ENCODE measurements at places on chromosomes 2 and 18.

GRCh38 chr2:164145093-164145987 lies 409.5 kb upstream of the FIGN start:
- no peak for DNase-seq

- DNase-seq: no peak
Measured at GRCh38 chr2:60213865-60214625, 339.4 kb downstream of the BCL11A start.

- no peak for DNase-seq
Measured at GRCh38 chr2:142973160-142973821, 95.8 kb downstream of the KYNU start.

DNA sequence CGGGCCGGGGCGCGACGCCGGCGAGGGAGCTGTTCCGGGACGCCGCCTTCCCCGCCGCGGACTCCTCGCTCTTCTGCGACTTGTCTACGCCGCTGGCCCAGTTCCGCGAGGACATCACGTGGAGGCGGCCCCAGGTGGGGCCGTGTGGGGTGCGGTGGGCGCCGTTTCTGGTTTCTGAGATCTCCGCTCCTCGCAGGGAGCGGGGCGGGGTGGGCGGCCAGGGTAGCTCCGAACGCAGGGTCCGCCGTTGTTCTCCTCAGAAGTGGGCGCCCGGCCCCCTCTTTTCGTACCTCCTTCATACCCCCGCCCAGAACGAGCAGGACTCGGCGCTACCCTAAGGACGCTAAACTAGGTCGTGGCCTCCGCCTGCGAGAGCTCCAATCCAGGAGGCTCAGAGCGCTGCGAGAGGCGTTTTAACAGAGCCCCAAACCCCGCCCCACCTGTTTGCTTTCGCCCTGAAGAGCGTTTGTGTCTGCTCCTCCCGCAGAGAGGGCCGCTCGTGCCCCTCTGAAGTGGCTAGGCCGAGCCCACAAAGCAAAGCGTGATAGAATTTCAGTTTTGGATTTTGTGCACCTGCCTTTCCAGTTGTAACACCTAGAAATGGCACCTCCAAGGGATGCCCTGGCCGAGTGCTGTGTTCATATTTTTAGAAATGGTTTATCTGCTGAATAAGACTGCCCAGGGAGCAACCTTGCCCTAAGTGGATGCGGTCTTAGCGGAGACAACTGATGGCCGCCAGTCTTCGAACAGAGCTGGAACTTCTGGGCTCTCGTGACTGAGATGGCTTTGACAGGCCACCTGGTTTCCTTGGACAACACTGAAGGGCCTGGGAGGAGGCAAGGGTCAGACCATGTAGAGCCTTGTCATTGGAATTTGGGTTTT lies 626 bp downstream of the CAPN10 start:
- no peak for DNase-seq

DNA sequence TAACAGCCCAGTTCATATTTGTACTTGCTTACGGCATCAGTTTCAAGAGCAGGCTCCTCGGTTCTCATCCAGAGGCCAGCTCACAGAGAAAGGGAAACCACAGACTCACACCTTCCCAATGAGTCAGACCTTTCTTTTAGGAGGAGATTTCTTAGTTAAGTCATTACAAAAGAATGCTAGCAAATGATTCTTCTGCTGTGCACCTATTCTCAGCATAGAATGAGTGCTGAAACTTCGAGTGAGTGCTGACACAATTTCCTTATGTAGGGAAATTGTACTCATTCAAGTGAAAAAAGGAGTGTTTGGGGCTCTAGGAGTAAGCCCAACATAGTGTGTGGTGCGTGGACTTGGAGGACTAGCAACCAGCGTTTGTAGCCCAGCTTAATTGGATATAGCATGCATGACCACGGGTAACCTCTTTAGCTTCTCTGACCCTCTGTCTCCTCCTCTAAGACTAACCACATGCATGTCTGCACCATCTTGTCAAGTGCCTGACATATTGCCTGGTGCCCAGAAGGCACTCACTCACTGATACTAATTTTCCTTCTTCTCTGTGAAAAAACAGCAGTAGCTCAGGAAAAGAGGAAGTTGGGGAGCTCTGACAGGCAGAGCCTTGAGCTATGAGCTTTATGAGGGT lies 87.0 kb downstream of the ALPK2 start:
- no peak for DNase-seq

DNA sequence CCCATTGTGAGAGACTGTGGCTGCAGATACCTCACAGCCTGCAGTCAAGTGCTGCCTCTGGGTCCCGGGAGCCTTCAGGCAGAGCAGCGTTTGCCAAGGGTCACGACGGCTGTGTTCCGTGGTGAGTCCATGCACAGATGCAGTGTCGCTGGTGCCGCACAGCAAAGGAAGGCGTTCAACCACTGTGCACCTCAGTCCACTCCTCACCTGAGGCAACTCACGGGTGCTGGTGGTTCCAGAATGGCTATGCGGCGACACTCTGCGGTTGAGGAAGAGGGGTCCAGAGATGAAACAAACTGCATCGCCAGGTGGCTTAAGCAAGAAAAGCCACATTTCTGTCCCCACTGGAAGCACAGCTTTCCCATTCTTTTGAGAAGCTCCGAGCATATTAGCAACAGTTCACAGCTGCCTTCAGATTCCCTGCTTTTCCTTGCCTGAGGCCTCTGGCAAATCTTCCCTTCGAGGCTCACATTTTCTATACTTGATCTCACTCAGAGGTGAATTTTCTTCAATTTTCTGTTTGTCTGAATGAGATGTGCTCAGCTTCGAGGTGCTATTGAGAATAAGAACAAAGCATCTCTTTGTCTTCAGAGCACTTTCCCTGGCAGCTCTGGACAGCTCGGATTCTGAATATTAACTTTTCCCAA lies 208.8 kb upstream of the TWIST2 start:
- no peak for DNase-seq

GRCh38 chr2:242098034-242098433 lies 228.5 kb downstream of the RTP5 start:
- no peak for DNase-seq

- DNase-seq: no peak
Measured at GRCh38 chr2:152464851-152465470, 130.0 kb downstream of the FMNL2 start.

DNA sequence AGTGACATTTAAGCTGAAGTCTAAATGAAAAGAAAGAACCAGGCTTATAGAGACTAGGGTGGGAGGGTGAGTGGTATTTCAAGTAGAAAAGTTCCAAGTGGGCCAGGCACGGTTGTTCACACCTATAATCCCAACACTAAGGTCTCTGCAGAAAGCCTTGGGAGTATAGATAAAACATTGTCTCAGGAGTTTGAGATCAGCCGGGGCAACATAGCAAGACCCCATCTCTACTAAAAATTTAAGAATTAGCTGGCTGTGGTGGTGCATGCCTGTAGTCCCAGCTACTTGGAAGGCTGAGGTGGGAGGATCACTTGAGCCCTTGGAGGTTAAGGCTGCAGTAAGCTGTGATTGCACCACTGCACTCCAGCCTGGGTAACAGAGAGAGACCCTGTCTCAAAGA lies 143.4 kb upstream of the PKDCC start:
- no peak for DNase-seq

GRCh38 chr18:32138332-32138982 lies 46.8 kb downstream of the RNF138 start:
- no peak for DNase-seq
